CD4-positive, alpha-beta memory T cell (primary cell): ENCODE measurements at places on chromosomes 4 and X. TPM values are rescaled to one million over a fixed set of nuclear protein-coding genes. Genes with fewer than 3 reads are reported as not detected.

DNA sequence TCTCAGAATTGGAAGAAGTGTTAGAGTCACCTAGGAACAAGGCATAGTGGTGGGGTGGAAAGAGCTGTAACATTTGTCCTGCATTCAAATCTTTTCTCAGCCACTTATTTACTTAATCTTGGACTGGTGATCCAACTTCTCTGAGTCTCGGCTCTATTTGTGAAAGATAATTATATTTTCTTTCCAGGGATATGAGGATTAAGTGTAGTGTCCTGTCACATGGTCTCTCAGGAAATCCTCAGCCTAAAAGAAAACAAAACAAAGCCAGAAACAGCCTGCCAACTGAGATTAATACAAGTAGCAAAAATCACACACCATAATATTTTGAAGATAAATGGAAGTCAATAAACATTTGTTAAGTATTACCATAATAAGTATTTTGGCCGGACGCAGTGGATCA lies 33.3 kb upstream of the ETNPPL start:
- DNase-seq: no peak

DNA sequence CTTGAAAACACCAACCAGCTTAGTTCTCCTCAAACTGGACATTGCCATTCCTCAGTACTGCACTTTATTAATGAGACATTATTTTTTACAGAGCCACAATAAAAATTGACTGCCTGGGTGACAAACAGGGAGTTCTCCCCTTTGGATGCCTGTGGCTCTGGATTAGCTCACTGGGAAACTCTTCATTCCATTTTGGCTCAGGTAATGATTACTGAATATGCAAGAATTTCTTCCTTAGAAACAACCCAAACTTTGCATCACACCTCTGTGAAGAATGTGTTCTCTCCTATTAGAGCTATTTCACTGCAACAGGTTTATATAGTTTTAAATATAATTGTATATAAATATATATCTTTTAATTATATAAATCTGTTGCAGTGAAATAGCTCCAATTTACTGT lies 2065.8 kb downstream of the ARAP2 start:
- DNase-seq: no peak

DNA sequence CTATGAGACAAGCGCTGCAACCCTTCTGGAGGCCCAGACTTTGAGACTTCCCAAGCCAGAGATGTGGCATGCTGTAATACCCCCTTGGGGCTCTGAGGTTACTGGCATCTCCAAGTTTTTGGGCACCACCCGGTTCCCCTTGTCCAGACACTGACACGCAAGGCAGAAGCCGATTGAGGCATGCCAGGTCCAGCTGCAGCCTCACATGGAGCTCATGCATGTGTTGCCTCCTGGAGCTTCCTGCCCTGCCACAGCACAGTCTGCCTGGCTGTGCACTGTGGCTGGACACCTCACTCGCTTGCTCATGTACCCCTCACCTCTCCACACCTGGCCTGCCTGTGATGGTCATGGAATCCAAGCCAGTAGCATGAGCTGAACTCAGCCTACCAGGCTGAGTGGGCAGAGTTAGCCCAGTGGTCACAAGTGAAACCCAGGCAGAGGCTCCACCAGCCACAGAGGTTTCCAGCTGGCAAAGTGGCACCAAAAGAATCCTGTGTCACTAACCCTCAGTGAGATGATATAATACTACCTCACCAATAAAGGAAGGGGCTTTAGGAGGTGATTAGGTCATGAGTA lies 789.2 kb upstream of the INTU start:
- DNase-seq: no peak

DNA sequence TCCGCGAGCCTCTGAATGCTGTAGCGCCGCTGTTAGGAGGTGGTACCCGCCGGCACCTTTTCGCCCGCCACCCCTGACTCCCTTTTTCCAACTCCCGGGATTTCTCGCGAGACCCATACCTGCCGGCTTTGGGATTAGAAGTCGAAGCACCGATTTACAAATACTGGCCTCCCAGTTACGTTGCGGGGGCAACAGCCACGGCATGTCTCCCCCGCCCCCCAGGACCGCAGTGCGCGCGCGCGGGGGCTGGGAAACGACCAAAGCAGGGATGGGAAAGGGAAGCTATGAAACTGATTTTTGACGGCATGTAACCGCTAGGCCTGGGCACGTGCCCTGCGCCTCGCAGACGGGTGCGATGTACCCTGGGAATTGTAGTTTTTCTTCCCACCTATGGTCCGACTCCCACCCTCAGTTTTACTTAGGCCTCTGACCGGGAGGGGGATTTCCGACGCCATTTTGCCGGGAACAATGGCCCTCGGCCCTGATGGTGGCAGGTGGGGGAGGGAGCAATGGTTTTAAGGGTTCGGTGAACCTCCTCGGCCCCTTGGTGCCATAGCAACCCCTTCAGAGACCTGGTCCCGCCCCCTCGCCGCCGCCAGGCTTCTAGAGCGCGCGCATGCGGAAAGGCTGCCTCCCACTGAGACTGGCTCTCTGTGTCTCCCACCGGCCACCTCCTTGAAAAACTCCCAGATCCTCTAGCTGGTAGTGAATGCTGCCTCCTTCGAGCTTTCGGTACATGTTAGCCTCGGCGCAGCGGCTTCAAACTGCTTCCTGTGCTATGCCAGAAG lies 772 bp upstream of the WNK3 start:
- DNase-seq: peak; percentile 36

GRCh38 chrX:40035726-40036125 lies 62.0 kb downstream of the BCOR start:
- no peak for DNase-seq

GRCh38 chr4:165131247-165131832 lies 18.7 kb upstream of the TMEM192 start:
- peak; percentile 77 for DNase-seq

DNA sequence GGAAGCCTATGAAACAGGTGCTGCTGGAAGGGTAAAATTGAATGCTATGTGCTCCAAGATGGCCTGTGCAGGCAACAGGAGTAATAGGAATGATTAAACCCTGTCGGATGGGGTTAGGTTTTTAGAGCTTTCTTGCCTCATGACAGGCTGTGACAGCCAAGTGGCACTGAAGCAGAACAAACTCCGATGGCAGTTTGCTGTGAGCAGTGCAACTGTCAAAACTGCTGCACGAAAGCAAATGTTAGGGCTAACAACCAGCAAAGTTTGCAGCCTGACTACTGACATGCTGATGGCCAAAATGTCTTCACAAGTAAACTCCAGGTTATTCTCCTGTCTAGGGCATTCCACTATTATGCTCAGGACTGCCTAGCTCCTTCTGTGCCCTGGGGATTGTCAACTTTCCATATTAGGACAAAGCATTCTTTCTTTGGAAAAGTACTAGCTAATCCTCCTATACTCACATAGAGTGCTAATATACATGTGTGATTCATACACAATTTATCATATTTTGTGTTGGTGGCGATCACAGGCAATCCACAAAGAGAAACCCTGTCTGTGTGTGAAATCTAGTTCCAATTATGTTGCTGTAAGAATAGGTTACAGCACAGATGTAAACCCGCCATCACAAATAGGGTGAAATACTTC lies 486.6 kb upstream of the TENM3 start:
- DNase-seq: no peak

GRCh38 chr4:126956184-126956897 lies 676.4 kb upstream of the INTU start:
- DNase-seq: no peak

GRCh38 chr4:38802561-38803355 lies 1.8 kb downstream of the TLR1 start:
- no peak for DNase-seq

DNA sequence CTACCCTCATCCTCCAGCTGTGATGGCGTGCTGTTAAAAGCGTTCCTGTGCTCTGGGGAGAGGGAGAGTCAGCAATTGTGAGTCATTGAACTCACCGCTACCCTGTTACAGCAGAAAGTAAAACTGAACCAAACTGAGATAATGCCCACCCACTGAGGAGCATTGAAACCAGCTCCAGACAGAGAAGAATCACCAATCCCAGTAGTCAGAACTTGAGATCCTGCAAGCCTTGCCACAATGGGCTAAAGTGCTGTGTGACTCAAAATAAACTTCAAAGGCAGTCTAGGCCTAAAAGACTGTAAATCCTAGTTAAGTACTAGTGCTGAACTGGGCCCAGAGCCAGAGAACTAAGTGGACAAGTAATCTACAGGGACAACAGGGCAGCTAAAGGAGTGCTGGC lies 1394.2 kb upstream of the DIAPH2 start:
- no peak for DNase-seq

GRCh38 chr4:159023741-159024140 lies 79.1 kb upstream of the RAPGEF2 start:
- no peak for DNase-seq

DNA sequence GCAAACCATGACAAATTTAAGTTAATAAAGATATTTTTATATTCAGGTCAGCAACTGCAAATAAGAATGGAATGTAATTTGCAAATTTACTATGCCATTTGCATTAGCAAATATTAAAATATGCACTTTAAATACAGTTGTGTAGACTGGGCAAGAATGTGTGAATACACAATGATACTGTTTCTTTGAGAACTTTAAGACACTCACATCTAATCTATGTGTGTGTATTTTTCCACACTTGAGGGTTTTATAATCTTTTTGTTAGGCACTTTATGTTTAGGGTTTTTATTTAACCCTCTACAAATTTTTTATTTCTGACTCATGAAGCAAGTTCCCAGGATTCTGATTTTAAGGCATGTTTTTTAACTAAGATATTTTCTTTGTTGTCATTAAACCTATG lies 23.9 kb upstream of the NDNF start:
- DNase-seq: no peak

DNA sequence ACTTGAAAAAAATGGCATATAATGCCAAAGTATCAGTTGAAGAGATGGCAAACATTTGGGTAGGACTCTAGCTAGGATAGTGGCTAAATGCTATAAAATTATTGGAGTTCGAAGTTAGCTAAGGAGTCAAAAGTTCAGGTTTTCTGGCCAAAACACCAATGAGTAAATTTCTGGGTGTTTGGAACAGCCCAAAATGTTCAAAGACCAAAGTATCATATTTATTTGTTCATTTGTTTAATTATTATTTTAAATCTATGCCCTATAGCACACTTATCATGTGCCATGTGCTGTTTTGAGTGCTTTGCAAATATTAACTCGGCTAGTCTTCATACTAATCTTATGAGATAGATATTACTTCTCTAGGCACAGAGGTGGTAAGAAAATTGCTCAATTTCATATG lies 285.5 kb downstream of the TEX13C start:
- DNase-seq: no peak

DNA sequence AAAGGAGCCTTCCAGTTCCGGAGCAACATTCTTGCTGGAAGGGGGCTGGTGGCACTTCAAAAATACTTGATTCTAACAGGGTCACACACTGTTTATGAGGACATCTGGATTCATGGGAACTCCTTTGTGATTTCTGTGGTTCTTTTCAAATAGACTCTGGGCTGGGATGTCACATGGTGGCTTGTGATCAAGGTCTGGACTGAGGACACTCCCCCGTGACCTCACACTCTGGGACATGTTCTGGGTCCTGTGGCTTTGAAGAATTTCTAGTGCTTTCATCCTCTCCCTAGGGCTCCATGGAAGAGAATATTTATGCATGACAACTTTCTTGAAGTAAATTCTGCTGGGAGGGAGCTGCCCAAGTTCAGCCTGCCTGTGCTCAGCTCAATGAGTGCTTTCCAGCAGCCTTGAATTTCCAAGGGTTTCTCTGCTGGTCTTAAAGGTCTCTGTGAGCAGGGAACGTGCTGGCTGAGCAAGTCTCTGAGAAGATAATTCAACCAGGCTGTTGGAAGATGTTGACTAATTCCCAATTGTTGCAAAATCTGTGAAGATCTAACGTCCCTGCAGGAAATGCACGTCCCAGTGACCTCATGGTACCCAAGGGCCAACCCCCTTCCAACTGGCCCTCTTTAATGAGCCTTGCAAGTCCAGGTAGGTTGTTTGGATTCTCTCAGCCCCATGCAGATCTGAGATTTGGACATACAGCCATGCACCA lies 36.3 kb downstream of the GPR143 start:
- no peak for DNase-seq

- no peak for DNase-seq
These were observed 99.1 kb downstream of the FRYL start for GRCh38 chr4:48680848-48681568.

GRCh38 chr4:234178-234577 lies 71.1 kb downstream of the ZNF732 start:
- DNase-seq: no peak

DNA sequence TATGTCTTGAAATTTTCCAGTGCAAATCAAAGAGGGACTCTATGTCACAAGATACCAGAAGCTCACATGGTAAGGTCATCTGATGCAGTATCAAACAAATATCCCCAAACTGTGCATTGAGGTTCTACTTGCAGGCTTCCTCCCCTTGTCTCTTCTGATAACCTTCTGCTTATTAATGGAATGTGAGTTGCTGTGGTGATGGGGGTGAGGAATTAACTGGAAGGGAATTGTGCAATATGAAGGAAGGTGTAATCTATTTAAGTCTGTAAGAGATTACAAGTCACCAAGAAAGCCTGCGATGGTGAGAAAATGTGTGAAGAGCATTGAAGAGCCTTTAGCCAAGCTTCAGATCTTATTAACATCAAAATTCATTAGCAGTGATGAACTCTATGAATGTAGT lies 15.4 kb upstream of the MAGED1 start:
- no peak for DNase-seq

DNA sequence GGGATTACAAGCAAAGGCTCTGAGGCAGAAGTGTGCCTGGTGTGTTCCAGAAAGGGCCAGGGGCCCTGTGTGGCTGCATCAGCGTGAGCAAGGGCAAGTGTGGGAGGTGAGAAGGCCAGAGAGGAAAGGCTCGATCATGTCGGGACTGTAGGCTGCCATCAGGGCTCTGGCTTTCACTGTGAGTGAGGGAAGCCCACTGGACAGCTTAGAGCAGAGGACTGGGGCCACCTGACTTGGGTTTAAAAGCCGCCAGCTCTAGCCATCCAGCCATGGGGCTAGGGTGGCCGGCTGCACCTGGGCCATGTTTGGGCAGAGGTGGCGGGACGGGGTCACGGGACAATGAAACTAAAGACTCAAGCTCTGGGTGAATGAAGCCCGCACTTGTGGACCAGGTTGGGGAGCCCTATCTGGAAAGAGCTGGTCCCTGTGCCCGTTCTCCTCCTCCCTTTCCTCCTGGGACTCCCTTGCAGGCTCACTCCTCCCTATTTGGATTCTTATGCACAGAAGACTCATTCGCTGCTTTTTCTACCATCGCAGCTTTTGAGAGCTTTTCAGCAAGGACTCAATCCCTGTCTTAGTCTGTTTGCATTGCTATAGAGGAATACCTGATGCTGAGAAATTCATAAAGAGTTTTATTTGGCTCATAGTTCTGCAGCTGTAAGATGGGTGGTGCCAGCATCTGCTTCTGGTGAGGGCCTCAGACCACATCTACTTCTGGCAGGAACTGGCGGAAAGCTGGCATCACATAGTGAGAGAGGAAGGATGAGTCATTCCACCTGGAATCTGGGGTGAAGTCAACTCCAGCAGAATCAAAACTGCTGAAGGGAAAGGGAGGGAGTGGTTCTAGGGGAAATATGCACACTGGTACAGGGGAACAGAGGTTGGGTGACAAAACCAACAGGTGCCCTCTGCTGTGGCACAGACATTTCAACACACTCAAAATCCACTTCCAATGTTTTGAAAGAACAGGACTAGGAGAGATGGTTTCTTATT lies 15.3 kb downstream of the CTAG1B start:
- no peak for DNase-seq

- DNase-seq: no peak
These were observed 23.5 kb downstream of the OTC start for GRCh38 chrX:38375891-38376290.

GRCh38 chr4:99891351-99891750 lies 2.9 kb downstream of the LAMTOR3 start:
- DNase-seq: no peak

HDAC6 gene
- polyA plus RNA-seq: 9.4 TPM

RHOXF2 gene
- 0.16 TPM for polyA plus RNA-seq

GPM6B gene
- 0.39 TPM for polyA plus RNA-seq

USP17L11 gene
- not detected for polyA plus RNA-seq

ARR3 gene
- polyA plus RNA-seq: not detected

TLR3 gene
- 3.0 TPM for polyA plus RNA-seq

MTTP gene
- polyA plus RNA-seq: not detected

DRD5 gene
- polyA plus RNA-seq: not detected
